ENCODE measurements at places on chromosomes 13 and 19. TPM values are rescaled to one million over a fixed set of nuclear protein-coding genes. Genes with fewer than 3 reads are reported as not detected.

DNA sequence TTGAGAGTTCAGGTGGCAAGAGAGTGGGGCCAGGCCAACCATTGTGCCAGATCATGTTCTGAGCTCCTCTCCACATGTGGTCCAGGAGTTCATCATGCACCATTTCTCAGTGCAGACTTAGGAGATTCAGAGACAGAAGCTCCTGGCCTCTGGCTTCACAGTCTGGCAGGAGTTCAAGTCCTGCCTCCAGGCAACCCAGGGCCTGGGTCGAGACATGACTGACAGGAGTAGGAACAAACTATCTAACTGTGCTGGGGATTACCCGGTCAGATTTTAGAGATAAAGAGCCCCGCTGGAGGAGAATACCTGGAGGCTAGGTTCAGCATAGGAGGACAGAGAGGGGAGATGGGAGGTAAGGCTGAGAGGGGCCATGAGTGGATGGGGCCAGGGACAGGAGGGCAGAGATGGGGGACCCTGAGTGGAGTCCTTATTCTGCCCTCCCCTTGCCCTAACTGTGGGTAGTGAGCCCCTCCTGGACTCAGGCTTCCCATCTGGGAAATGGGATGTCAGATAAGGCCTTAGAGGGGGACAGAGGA lies 906 bp upstream of the CYP4F11 start:
- DNase-seq, result no peak

DNA sequence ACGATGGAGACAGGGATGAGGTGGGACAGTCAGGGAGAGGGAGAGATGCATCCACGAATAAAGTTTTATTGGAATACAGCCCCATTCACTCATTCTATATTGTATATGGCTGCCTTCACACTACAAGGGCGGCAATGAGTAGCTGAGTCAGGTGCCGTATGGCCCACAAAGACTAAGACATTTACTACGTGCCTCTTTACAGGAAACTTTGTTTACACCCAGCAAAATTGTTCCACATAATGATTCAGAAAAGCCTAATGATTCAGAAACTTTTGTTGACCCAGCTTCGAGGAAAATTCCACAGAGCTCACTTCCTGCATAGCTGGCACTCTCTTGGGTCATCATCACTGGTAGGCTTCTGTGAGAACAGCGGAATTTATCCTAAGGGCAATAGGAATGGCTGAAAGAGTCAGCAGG lies 87.3 kb upstream of the PEG3 start:
- DNase-seq, result no peak

The CLDND2 gene
- total RNA-seq, result not detected

The CCDC70 gene
- not detected for total RNA-seq

The SHISA7 gene
- not detected for total RNA-seq

Measured in GM23248 (cell line).